ENCODE measurements at places on chromosomes 6 and 20.

DNA sequence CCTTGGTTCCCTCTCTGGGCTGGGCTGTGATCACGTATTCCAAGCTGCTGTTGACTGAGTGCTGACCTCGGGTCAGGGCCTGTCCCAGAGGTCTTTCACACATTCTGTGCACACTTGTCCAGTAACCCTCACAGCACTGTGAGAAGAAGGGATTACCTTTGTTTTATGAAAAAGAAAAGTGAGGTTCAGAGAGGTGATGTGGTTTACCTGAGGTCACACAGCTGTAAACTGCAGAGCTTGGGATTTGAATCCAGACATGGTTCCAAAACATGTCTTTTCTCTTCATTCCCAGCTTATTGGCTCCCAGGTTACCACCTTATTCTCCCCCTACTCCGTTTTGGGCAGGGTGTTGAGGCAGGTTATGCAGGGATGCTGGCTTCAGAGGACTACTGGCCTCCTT lies 28.4 kb upstream of the CDH22 start:
- no peak for DNase-seq

DNA sequence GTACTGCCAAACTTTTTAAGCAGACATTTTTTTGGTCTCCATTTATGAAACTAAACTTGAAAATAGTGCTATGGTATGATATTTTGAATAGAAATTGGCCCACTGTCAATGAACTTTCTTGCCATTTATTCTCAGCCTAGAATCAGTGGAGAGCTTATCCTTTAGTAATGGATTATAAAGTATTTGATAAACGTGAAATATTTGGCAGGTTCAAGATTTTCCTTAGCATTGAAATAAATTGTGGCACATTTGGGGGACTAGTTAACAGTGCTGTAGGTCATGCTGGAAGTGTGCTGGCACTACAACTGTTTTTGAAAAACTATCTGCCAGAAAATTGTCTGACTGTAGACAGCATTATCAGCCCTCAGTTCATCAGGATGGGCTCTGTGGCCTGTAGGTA lies 2.1 kb downstream of the PRSS35 start:
- no peak for DNase-seq

- DNase-seq: no peak
Measured at GRCh38 chr6:148068437-148069061, 274.1 kb upstream of the SASH1 start.

DNA sequence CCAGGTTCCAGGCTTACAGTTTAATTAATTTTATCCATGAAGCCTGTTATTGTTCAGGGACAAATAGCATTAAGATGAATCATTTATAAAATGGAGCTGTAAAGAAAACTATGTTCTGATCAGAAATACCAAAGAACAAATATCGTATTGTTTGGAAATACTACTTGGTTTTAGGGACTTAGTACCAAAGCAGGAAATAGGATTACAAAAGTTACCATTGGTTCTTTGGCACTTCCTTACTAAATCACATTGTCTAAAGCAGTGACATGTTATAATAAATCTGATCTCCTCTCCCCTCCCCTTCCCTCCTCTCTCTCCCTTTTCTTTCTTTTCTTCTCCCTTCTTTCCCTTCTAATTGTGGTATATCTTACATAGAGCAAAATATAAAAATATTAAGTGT lies 29.6 kb downstream of the CRYBG1 start:
- no peak for DNase-seq

All from stimulated activated CD4-positive, alpha-beta T cell treated with anti-CD3 and anti-CD28 coated beads, Interleukin-1b, Interleukin-23, amount 100 ng/mL, for 1 hour (primary cell).